ENCODE measurements at places on chromosomes 2 and 18.

GRCh38 chr18:9705183-9705829 lies 2.8 kb upstream of the RAB31 start:
- DNase-seq: no peak

GRCh38 chr2:105489168-105489878 lies 90.5 kb upstream of the FHL2 start:
- DNase-seq: no peak

- DNase-seq: no peak
Measured at GRCh38 chr2:28702415-28702861, 49.2 kb upstream of the PPP1CB start.

DNA sequence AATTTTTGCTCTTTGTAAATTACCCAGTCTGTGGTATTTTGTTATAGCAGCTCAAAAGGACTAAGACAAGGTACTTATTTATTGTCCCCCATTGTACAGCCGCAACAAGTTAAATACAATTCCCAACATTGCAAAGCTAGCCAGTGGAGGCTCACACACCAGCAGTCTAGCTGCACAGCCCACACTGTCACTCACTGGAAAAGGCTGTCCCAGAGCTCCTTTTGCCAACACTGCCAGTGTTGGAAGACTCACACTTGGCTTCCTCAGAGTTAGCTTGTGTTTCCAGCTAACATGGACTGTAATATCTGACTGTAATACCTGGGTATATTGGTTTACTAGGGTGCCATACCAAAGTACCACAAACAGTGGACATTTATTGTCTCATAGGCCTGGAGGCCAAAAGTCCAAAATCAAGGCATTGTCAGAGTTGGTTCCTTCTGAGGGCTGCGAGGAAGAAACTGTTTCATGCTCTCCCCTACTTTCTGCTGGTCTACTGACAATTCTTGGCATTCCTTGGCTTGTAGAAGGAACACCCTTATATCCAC lies 6.6 kb upstream of the DYM start:
- no peak for DNase-seq

DNA sequence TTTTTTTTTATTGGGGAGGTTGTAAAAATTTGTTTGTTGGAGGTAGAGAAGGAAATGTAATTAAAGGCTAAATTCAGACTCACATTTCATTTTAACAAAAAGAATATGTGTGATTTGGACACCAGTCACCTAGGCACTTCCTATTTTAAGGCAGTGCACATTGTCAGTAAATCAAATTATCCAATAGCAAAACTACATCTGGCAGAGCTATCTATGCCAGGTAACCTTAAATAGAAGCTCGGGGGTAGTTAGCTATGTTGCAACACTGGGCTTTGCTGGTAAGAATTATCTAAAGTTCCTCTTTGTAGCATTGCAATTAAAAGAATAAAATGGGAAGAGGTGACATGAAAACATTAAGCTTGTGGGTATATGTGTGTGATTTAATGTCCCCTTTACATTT lies 1064.4 kb upstream of the ZEB2 start:
- no peak for DNase-seq

DNA sequence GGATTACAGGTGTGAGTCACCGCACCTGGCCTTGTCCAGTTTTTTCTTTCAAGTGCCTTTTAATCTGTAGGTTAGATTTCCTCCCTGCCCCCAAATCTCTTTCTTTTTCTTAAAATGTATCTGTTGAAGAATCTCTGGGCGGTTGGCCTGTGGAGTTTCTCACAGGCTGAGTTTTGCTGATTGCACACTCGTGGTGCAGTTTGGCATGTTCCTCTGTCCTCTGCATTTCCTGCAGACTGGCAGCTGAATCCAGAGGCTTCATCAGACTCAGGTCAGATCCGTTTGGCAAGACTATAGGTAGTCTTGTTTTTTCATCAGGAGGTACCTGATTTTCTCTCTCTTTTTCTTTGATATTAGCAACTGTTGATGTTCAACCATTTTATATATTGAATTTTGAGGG lies 5.5 kb downstream of the CASP10 start:
- no peak for DNase-seq

- no peak for DNase-seq
Measured at GRCh38 chr18:62625019-62625418, 90.3 kb upstream of the PHLPP1 start.

GRCh38 chr2:76447294-76447693 lies 736.6 kb upstream of the GCFC2 start:
- no peak for DNase-seq

DNA sequence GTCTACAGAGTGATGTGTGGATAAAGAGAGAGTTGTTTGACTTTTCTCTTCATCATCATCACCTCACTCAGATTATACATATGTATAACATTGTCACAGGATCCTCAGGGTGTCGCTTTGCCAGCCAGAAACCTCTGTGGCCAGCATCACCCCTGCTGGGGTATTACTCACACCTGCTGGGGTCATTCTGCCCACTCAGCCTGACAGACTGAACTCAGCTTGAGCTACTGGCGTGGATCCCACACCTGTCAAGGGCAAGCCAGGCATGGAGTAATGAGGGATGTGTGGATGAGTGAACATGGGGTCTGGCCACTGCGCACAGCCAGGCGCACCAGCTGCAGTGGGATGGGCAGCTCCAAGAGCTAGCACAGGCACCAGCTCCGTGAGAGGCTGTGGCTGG lies 870.6 kb downstream of the CBLN2 start:
- no peak for DNase-seq

DNA sequence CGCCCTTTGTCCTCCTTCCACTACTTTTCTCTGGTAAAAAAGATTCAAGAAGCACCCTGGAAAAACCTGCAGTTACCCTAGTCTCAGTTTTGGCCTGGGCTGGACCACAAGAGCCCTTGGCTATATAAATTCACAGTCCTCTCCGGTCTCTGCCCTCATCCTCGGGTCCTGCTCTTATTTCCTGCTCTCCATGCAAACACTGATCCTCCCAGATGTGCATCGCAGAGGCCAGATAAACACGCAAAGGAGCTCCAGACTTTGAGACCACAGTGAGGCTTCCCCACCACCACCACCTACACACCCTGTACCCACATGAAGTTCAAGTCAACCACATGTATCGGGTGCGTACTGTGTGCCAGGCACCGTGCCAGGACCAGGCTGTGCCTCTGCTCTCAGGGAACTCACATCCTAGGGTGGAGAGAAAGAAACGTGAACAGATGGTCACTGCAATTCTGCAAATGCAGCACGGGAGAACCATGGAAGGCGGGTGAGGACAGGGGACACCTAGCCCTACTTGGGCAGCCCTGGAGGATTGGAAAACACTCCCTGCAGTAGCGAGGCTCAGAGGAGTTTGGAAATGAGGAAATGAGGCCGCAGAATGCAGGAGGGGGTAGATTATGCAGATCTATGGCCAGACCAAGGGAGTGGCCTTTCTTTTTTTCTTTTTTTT lies 7.4 kb downstream of the CTDSP1 start:
- no peak for DNase-seq

GRCh38 chr18:33844232-33844631 lies 266.2 kb downstream of the ASXL3 start:
- no peak for DNase-seq

- no peak for DNase-seq
Measured at GRCh38 chr2:109373791-109374547, 239.8 kb downstream of the SEPTIN10 start.

DNA sequence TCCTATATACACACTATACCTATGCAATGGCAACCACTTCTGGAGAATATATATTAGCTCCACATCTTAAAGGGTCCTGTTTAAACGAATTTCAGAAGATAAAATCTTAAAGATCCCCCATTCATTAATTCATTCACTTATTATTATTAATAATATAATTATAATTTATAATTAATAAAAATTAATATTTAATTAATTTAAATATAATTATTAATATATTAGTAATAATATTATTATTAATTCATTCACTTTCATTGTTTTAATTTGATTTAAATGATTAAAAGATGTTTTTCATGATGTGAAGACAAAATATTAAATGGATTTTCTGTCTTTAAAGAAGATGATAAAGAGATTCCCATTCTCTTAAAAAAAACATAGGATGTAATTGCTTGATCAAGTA lies 21.1 kb downstream of the NFU1 start:
- no peak for DNase-seq

GRCh38 chr2:108365656-108366055 lies 12.1 kb upstream of the SULT1C4 start:
- no peak for DNase-seq

GRCh38 chr2:128510701-128511397 lies 192.2 kb upstream of the HS6ST1 start:
- no peak for DNase-seq

DNA sequence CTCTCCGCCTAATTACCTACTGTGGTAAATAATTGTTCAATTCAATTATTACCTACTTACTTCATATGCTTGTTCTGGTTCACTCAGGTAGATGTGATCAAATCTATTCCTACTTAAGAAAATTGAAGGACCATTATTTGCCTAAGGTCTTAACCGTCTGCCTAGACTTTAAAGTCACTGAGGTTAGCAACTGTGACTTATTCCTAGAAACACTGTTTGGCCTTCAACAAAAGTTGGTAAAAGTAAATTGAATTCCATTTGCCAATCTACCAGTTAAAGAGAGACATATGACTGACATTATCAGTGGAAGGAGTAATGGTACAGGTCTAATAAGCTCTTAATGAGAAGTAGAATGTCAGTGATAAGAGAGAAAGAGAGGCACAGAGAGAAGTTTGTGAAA lies 491.5 kb downstream of the NYAP2 start:
- no peak for DNase-seq

GRCh38 chr2:42784204-42784880 lies 8.0 kb downstream of the HAAO start:
- no peak for DNase-seq

DNA sequence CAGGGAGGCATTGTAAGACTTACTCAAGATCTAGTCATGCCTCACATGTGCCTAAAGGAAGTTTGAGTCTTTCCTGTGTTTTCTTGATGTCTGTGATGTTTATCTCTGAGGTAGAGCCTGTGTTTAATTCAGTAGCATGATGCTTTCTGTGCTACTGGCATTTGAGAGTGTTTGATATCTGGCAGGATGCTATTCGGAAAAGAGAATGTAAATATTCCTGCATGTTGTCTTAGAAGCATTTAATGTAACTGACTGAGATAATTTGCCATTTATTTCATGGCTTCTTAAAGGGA lies 58.8 kb downstream of the GREB1L start:
- DNase-seq: no peak

DNA sequence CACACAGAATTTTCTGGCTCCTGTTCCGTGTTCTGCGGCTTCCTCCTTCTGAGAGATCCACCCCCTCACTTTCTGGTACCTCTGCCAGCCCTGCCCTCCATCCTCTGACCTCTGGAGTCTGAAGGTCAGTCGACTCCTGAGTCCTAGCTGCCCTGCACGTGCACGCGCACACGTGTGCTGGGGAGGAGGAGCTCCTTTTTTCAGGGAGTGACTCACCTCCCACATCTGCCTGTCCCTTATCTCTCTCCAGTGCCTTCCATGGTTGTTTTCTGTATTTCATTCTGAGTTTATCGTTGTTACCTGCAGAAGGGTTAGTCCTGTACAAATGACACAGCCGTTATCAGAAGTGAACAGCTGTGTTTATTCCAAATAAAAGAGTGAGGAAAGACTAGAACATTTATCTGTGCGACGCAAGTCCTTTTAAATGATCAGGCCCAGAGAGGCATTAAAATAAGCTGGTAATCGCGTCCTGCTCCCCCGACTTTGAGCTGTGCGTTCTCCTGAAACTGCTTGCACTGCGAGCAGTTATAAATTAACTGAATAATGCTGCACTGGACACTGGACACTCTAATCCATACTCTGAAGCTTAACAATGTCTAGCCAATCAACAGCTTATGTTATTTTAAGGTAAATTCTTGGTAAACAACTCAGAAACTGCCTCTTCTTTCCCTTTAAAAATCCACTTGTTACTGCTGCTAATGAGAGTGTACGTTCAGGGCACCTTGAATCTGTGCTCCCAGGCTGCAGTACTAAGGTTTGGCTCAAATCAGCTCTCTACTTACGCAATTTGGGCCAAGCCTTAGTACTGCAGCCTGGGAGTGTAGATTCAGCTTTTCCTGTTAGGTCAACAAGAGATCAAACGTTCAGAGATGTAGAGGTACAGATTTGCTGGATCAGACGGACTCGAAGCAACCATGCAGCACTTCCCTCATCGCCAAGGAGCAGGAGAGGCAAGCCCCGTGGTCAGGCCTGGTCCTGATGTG lies 72.5 kb downstream of the GALR1 start:
- DNase-seq: no peak

- no peak for DNase-seq
Measured at GRCh38 chr18:80185545-80185944, 61.8 kb downstream of the PARD6G start.

DNA sequence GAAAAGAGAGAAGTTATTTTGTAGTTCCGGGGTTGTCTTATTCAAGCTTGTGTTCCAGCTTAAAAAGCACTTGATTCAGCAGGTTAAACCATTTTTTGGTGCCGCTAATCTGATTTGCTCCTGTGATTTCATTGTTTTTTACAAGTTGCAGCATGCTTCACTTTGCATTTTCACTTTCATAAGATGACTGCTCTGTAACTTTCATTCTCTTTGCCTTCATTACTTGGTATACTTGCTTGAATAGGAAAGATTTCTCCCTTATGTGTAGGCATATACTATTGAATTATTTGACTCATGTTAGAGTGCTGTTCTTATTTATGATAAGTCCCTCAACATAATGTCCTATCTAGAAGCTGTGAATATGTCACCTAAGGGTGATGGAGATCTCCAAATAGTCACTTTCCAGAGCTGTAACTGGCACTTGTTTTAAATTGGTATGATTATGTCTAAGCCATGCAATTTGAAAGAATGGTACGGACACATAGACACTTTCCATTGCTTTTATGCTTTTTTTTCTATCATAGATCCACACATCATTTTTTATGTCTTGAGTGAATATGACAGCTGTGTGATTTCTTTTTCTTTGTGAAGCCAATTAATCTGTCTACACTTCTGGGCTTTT lies 254.5 kb downstream of the DSEL start:
- no peak for DNase-seq

DNA sequence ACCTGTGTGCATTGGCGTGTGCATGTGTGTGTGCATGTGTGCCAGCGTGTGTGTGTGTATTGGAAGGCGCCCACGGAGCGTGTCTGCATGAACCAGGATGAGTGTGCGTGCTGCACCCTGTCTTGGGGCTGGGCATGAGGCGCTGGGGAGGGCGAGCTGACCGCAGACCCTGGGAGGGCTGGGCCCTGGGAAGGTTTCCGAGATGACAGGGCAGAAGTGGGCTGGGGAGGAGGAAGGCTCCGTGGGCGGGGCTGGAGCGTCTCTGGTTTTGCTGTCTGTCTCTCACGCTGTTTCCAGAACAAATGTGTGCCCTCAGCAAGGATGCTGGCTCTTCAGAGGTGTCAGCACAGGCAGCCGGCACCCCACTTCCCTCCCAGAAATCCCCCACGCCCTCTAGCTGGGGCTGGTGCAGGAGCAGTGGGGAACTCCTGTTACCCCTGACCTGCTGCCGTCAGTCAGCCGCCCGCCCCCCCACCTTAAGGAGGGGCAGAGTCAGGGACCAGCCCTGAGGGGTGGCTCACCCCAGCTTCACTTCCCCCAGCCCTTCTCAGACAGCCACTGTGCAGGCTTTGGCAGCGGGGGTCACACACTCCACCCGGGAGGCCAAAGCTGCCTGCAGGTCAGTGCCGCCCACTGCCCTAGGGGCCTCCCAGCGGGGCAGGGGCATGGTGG lies at the start of gene GPR35:
GPR35 (plus strand) TSS at position 531 of the 672 bp plus-strand sequence. CDS start 4,473 bp downstream, outside the sequence.
- no peak for DNase-seq

GRCh38 chr2:213253162-213253561 lies 31.1 kb upstream of the SPAG16 start:
- no peak for DNase-seq

GRCh38 chr2:50878251-50878650 lies 153.7 kb downstream of the NRXN1 start:
- DNase-seq: no peak
